Panc1 (cell line): ENCODE measurements at places on chromosomes 7 and 10.

DNA sequence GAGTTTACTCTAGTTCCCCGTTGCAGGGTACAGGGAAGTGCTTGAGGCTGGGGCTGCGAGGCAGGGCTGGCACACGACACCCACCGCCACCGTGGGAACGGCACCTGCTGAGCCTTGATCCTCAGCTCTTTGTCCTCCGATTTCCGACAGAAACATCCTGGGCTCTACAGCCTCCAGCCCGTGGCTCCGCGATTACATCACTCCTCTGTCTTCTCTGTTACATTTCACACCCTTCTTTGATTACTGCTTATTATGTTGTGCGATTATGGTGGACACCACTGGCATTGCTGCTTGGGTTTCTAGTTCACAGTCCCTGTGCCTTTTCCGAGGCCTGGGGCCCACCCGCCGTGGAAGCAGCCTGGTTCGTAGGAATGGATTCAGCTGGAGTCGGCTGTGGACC lies 26.9 kb downstream of the FKBP6 start:
- no peak for DNase-seq

DNA sequence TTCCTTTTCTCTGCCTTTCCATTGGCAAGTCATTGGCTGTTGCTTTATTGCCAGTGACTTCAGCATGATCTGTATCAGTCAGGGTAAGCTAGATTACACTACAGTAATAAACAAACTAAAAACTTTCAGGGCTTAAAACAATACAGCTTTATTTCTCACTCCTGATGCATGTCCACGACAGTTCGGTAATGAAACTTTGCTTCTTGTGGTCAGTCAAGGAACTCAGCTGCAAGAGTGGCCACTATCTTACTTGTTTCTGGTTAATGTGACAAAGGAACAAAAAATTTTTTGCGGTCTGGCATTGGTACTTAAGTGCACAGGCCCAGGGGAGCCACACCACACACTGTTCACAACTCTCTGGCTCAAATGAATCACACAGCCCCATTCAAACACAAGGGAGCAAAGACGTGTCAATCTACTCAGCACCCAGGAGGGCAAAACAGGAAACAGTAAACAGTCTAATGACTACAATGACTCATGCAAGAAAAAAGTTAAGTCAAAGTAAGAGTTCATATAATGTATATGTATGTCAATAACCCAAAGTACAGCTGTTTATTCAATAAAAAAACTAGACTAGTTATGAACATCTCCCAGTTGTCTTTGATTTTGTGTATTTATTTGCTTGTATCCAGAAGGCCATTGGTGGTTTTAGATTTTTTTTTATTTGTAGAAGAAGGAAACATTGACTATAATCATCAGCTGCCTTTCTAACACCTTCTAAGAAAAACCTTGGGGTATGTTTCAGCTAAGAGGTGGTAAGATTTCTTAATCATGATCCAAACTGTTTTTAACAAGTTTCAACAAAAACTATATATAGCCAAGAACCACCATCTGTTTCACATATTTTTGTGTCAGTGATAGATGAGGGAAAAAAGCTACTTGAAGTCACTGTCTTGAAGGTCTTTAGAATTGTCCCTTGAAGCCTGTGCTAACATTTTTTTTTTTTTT lies 134.4 kb upstream of the FAM3C start:
- peak; percentile 100 for DNase-seq

DNA sequence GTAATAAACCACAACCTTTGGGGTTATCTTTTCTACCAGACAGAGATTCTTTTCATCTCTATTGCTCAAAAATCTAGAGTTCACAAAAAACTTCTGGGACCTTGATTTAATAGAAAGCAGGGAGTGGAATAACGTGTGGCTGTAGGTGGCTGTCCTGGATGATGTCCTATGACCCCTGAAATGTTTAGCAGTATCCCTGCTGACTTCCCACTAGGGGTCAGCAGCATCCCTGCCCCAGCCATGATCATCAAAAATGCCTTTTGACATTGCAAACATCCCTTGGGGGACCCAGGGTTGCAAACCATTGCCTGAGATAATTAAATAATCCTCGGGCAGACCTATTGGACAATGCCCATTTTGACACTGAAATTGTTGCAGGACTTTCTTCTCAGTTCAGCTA lies 177.1 kb downstream of the USP6NL start:
- no peak for DNase-seq

- no peak for DNase-seq
These were observed 31.8 kb upstream of the AKR1B10 start for GRCh38 chr7:134495546-134495945.

- no peak for DNase-seq
These were observed 259.4 kb downstream of the CCSER2 start for GRCh38 chr10:84587789-84588188.

DNA sequence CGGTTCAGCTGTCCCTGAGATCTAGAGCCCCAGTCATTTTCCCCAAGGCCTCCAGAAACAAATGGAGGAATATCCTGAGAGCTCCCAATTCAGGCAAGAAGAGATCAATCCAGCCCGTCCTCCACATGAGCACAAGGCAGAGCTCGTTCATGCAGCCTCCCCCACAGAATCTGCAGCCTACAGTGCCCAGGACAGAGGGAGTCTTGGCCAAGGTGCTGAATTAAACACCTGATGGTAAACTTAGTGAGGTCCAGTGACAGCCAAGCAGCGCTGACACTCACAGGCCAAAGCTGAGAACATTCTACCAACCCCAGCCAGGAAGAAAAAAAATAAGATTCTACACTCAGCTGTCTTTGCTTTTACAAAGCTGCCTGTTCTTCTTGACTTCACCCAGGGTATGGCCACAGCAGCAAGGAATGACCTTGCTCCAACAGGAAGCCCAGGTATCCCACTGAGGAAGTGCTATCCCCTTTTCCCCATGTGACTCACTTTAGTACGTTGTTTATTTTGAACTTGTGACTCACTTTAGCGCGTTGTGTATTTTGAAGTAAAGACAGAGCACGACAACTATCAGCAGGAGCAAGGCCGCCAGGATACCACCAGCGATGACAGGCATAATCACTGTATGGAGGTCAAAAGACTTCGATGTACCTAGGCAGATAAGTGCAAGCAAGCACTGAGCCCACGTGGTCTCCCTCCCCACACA lies 4.4 kb upstream of the CUZD1 start:
- no peak for DNase-seq

DNA sequence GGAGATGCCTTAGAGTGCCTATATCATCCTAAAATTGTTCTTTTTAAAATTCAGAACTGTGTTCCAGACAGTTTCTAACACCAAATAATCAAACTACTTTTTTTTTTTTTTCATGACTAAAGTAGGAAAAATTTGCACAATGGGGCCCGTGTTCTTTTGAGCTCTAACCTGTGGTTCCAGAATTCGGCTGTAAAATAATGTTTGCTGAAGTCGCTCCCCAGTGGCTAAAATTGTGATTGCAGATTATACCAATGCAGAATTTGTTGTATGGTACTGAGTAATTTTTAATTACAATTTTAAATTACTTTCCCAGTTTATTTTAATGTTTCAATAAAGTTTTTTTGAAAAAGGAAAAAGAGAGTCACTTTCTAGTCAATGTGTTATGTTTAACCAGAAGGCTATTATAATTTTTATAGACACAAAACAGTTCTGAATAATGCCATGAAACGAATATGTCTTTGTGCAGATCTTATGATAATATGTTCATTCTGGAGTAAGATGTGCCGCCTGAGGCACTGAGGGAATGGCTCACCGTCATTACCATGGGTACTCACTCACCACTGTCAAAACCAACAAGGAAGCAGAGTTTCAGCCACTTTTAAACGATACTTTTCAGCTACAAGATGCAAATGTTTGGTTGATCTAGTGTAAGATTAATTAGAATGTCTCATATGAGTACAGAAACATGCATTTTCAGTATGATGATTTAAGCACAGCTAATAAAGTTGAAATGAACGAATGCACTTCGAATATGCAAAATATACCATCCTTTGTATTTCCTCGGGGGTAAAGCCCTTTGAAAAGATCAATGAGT lies 173.6 kb downstream of the PRKCQ start:
- DNase-seq: no peak

DNA sequence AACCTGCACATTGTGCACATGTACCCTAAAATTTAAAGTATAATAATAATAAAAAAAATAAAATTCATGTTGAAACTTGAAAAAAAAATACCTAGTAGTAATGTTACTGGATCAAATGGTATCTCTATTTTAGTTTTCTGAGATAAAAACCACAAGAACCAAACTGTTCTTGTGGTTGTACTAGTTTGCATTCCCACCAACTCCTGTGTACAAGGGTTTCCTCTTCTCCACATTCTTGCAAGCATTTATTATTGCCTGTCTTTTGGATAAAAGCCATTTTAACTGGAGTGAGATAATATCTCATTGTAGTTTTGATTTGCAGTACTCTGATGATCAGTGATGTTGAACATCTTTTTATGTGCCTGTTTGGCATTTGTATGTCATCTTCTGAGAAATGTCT lies 177.7 kb downstream of the KIF20B start:
- no peak for DNase-seq

DNA sequence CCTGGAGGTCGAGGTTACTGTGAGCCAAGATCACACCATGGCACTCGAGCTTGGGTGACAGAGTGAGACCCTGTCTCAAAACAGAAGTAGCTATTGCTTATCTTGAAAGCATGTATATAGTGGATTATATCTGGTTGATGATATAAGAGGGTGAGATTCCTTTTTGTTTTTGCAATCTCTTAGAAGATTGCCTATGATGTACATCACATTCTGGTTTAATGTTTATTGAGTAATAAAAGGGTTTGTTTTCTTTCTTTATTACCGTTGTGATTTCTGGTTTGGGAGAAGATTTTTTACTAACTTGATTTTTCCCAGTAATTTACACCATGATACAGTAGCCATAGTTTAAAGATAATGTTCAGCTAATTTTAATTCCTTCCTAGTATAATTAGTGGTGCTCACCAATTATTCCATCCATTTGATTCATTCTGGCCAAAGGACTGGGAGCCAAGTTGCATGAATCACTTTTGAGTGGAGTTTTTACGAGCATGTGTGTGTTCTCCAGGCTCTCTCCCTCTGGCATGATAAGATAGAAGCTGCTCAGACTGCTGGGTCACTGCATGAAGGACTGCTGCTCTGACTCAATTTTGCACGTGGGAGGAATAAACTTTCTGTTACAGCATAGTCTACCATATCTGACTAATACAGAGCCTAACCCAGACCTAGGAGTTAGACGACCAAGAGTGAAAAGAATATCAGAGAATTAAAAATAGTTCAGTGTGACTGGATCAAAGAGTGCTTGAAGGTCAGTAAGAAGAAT lies 13.5 kb upstream of the TSPAN13 start:
- peak; percentile 88 for DNase-seq

DNA sequence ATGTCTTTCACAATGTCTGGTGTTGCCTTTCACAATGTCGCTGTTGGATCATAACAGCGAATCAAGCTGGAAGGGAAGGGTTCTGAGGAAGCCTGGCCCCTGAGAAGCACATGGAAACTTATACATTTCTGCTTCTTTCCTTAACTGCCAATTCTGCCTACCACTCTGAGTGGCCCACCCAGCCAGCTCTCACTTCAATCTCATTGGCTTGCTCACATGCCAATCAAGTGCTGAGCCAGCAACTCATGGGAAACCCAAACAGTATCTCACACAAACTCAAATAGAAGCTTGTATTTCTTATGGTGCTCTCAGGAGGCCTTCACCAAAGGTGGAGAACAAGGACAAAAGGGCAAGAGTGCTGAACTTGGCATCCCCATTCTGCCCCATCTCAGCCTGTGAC lies 117.4 kb upstream of the GPR26 start:
- DNase-seq: no peak

DNA sequence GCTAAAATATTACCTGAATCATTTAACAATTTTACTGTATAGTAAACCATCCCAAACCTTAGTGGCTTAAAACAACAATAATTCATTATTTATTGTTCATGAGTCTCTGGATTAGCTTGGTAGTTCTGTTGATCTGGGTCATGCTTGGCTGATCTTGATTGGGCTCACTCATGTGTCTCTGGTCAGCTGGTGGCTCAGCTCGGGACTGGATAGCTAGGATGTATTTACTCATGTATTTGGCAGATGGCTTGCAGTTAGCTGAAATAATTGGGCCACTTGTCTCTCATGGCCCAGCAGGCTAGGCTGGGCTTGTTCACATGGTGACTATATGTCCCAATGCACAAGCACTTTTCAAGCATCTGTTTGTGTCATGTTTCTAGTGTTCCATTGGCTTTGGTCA lies 262.8 kb downstream of the BBS9 start:
- no peak for DNase-seq

GRCh38 chr10:10591715-10592341 lies 425.8 kb upstream of the CELF2 start:
- DNase-seq: no peak

GRCh38 chr7:30206491-30206890 lies 71.7 kb downstream of the MTURN start:
- DNase-seq: no peak

DNA sequence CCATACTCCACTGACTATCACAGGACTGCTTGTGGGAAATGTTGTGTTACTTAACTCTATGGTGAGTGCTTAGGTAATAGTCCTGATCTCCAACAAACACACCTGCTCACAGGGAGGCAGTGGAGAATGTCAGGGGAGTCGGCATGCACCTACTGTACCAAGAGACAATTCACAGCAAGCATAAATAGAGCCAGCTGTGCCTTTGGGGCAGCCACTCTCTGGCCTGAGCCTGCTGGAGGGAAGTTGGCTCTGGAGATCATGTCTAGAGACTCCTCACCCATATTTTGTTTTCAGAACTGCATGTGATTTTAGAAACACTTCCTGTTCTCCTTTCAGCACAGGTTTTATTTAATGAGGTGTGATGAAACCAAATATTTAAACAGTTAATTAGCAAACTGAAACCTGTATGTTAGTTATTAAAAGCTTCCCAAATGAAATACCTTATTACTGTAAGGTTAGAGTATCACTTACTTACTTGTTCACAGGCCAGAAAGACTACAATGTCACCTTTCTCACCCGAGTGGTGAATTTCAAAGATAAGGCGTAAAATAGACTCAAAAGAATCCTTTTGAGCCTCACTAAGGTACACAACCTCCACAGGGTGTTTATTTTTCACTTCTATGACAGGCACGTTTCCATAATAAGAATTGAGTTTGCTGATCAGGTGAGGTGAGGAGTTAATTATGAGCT lies 21.8 kb downstream of the DHX32 start:
- DNase-seq: no peak

DNA sequence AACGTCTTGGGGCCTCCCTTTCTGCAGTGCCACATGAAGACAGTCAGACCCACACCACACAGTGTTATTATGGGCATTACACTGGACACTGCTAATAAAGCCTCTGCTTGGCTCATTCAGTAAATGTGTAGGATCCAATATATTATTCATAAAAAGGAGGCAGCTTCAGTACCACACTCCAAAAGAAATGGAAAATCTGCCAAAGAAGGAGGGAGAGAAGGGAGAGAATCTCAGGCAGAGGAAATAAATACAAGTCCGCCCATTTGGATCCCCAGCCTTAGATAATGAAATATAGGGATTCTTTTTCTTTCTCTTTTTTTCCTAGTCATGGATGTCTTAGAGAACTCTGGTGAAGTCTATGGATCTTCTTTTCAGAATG lies 162.2 kb downstream of the ELMO1 start:
- DNase-seq: no peak

GRCh38 chr7:43701500-43701854 lies 27.8 kb downstream of the COA1 start:
- DNase-seq: no peak

- no peak for DNase-seq
These were observed 327.7 kb downstream of the BBS9 start for GRCh38 chr7:33457039-33457438.
